ENCODE measurements at places on chromosomes 7 and 10. TPM values are rescaled to one million over a fixed set of nuclear protein-coding genes. Genes with fewer than 3 reads are reported as not detected.
A peak's percentile ranks its signal among the peaks of the same experiment; 100 is the strongest.

The PPP1R3C gene
- total RNA-seq: 0.17 TPM

The C10orf143 gene
- 0.29 TPM for total RNA-seq

The FAM25A gene
- 11.4 TPM for total RNA-seq

The PLXNA4 gene
- 1.2 TPM for total RNA-seq

The CREB3L2 gene
- total RNA-seq: 9.3 TPM

The DPP6 gene
- not detected for total RNA-seq

The VGF gene
- 2.5 TPM for total RNA-seq

The AASS gene
- 1.3 TPM for total RNA-seq

The STEAP1B gene
- 0.47 TPM for total RNA-seq

The SOSTDC1 gene
- total RNA-seq: 0.22 TPM

The ESYT2 gene
- 78.0 TPM for total RNA-seq

The NPFFR1 gene
- not detected for total RNA-seq

The RPEL1 gene
- total RNA-seq: not detected

- peak; percentile 72 for DNase-seq
- no peaks in the 10 kb centered on the region for H3K27me3 ChIP-seq
- peaks cover 16% of the 10 kb centered on the region for H3K4me1 ChIP-seq
These were observed 22.4 kb downstream of the ADGRA1 start for GRCh38 chr10:133110133-133110532.

GRCh38 chr10:77325233-77325537 is 312.4 kb downstream of the KCNMA1 start:
- H3K36me3 ChIP-seq: 0 out of 2 replicates have a peak, but pooled peaks cover 2% of the 10 kb centered on the region
- DNase-seq: peak; percentile 66
- 0 out of 2 replicates have a peak, but pooled peaks cover 6% of the 10 kb centered on the region for H3K4me1 ChIP-seq
- no peak overlapping the region for H3K4me3 ChIP-seq
- H3K27me3 ChIP-seq: no peaks in the 10 kb centered on the region

GRCh38 chr7:81623251-81623855 is 146.5 kb downstream of the HGF start:
- no peaks in the 10 kb centered on the region for H3K36me3 ChIP-seq
- no peak for DNase-seq
- H3K27me3 ChIP-seq: no peaks in the 10 kb centered on the region
- H3K27ac ChIP-seq: no peak overlapping the region

DNA sequence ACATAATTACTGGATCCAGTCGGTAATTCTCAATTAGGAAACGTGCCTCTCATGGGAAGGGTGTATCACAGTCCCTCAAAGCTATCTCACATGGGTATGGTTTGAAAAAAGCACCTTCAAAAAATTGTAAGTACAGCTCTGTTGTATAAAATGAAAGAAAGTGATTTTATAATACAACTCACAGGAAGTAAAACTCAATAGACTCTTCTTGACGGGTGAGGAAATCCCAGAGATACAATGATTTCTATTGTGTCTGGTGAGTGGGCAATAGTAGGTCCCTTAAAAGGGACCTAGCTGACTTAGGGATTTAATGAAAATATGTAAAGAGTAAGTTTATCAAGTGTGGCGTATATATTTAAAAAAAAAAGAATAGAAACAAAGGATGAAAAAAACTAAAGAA is 27.0 kb downstream of the TASOR2 start:
- no peak overlapping the region for H3K27ac ChIP-seq
- H3K4me3 ChIP-seq: no peak overlapping the region
- H3K27me3 ChIP-seq: no peaks in the 10 kb centered on the region
- H3K36me3 ChIP-seq: no peaks in the 10 kb centered on the region
- H3K4me1 ChIP-seq: no peaks in the 10 kb centered on the region
- no peak for DNase-seq

- H3K27ac ChIP-seq: peak overlapping the region; percentile 60
- peak overlapping the region; percentile 81 for H3K4me3 ChIP-seq
- no peaks in the 10 kb centered on the region for H3K36me3 ChIP-seq
- no peaks in the 10 kb centered on the region for H3K27me3 ChIP-seq
- 0 out of 2 replicates have a peak, but pooled peaks cover 7% of the 10 kb centered on the region for H3K4me1 ChIP-seq
These were observed 733 bp downstream of the HIBADH start for GRCh38 chr7:27661811-27662489.

GRCh38 chr7:30285067-30285535 is 704 bp downstream of the ZNRF2 start:
- no peaks in the 10 kb centered on the region for H3K27me3 ChIP-seq
- H3K27ac ChIP-seq: peak overlapping the region; percentile 64

DNA sequence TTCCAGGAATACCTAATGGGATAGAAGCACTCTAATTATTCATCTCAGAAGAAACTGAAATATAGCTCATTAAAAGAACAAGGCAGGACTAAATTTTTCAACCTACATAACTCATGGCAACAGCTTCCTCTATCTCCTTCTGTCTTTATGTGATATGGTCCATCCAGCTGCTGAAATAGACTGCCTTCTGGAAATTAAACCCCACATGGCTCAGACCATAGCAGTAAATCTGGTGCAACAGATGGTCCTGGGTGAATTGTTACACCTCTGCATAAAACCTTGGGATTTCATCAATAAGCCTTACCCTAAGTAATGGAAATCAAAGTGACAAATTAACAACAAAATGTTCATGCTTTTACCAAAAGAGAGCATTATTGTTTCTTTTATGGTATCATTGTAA is 205.6 kb upstream of the CSTF2T start:
- no peaks in the 10 kb centered on the region for H3K27me3 ChIP-seq
- H3K4me1 ChIP-seq: no peaks in the 10 kb centered on the region
- H3K36me3 ChIP-seq: no peaks in the 10 kb centered on the region
- H3K27ac ChIP-seq: no peak overlapping the region
- H3K4me3 ChIP-seq: no peak overlapping the region
- no peak for DNase-seq

GRCh38 chr10:12041766-12042408 is 722 bp downstream of the UPF2 start:
- peak; percentile 11 for DNase-seq
- H3K4me3 ChIP-seq: peak overlapping the region; percentile 83
- H3K27me3 ChIP-seq: no peaks in the 10 kb centered on the region
- H3K36me3 ChIP-seq: no peaks in the 10 kb centered on the region

- H3K4me3 ChIP-seq: no peak overlapping the region
- no peak for DNase-seq
- H3K27ac ChIP-seq: no peak overlapping the region
- no peaks in the 10 kb centered on the region for H3K4me1 ChIP-seq
These were observed 13.3 kb downstream of the RBM17 start for GRCh38 chr10:6102128-6102527.

DNA sequence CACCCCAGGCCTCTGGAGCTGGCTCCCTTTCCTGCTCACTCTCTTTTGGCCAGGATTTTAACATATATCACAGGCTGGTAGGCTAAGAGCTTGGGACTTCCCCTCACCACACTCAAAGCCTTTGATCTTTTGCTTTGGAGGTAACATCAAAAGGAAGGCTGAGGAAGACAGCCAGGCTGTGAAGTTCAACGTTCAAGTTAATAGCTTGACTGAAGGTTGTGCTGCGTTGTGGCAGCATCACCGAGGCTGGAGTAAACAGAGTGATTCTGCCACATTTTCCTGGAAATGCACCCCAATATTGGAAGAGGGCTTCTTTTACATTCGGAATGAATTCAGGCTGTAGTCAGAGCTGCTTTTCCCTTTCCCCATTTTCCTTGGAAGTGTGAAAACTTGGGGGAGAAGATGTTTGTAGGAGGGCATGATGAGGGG is 57.3 kb downstream of the TCF7L2 start:
- DNase-seq: no peak
- H3K36me3 ChIP-seq: peaks cover 4% of the 10 kb centered on the region
- no peaks in the 10 kb centered on the region for H3K4me1 ChIP-seq
- no peaks in the 10 kb centered on the region for H3K27me3 ChIP-seq
- H3K27ac ChIP-seq: no peak overlapping the region

DNA sequence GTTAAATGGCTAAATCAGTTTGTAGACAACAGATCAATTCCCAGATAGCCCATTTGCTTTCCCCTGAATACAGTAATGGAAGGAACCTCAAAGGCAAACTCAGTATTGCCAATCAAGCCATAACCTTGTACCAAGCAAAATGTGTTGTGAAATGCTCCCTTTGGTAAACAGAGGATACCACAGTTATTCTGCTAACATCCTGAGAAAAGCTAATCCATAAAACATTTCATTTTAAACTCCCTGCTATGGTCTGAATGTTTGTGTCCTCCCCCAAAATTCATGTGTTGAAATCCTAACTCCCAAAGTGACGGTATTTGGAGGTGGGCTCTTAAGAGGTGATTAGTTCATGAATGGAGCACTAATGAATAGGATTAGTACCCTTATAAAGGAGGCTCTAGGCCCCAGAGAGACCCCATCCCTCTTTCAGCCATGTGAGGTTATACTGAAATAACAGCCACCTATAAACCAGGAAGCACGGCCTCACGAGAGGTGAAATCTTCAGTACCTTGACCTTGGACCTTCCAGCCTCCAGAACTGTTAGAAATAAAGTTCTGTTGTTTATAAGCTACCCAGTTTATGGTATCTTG is 89.3 kb upstream of the RNF148 start:
- DNase-seq: no peak

DNA sequence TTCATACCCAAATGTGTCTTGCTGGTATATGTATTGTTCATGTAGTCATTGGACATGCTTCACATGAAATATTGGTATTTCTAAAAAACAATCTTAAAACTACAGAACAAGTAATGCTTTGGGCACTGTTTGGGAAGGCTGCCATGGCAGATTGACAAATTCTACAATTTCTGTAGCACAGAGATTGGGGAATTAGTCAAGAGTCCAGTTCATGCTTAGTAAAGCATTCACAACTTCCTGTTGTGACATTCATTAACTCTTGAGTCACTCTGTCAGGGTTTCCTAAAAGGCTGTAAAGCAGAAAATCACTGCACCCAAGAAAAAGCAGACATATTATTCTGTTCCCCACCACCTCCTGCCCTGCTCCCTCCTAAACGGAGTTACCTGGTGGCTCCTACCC is 398.9 kb downstream of the PHTF2 start:
- no peak overlapping the region for H3K27ac ChIP-seq
- no peak for DNase-seq
- H3K27me3 ChIP-seq: peaks cover 43% of the 10 kb centered on the region
- H3K4me1 ChIP-seq: no peaks in the 10 kb centered on the region

DNA sequence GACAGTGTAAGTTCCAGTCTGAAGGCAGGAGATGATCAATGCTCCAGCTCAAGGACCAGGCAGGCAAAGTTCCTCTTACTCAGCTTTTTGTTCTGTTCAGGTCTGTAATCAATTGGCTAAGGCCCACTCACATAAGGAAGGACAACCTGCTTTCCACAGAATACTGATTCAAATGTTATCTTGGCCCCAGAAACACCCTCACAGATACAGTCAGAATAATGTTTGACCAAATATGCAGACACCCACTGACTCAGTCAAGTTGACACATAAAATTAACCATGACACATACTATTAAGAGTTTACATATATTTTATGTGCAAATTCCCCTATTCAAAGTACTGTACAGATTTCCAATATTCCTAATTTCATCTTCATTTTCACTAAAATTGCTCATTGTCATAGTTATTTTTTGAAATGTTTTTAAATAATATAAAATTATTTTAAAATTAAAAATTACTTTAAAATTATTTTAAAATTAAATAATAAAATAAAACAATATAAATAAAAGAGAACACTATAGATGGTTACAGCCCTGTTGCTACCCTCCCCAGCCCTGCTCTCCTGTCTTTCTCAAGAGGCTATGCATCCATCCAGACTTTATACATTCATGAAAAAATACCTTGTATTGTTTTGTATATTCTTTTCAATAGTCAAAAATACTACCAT is 59.4 kb downstream of the RAB11FIP2 start:
- H3K27ac ChIP-seq: peak overlapping the region; percentile 12
- H3K4me3 ChIP-seq: no peak overlapping the region
- H3K36me3 ChIP-seq: no peaks in the 10 kb centered on the region
- peak; percentile 29 for DNase-seq

- DNase-seq: no peak
- no peak overlapping the region for H3K27ac ChIP-seq
- H3K4me1 ChIP-seq: peaks cover 16% of the 10 kb centered on the region
- H3K4me3 ChIP-seq: no peak overlapping the region
- H3K27me3 ChIP-seq: no peaks in the 10 kb centered on the region
These were observed 11.4 kb downstream of the SCIN start for GRCh38 chr7:12581897-12582296.

DNA sequence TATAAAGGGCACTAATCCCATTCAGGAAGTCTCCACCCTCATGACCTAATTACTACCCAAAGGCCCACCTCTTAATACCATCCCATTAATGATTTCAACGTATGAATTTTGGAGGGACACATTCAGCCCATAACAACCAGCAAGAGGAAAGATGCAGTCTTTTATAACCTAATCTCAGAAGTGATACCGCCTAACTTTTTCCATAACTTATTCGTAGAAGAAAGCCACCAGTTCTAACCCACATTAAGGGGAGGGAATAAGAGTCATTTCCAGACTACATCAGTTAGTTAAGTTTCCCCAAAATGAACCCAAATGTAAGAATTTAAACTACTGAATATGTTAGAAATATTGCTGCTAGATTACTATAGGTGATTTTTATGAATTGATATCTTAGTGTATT is 32.1 kb upstream of the LHFPL3 start:
- H3K27me3 ChIP-seq: peaks cover 51% of the 10 kb centered on the region
- DNase-seq: no peak
- no peaks in the 10 kb centered on the region for H3K36me3 ChIP-seq
- no peaks in the 10 kb centered on the region for H3K4me1 ChIP-seq

DNA sequence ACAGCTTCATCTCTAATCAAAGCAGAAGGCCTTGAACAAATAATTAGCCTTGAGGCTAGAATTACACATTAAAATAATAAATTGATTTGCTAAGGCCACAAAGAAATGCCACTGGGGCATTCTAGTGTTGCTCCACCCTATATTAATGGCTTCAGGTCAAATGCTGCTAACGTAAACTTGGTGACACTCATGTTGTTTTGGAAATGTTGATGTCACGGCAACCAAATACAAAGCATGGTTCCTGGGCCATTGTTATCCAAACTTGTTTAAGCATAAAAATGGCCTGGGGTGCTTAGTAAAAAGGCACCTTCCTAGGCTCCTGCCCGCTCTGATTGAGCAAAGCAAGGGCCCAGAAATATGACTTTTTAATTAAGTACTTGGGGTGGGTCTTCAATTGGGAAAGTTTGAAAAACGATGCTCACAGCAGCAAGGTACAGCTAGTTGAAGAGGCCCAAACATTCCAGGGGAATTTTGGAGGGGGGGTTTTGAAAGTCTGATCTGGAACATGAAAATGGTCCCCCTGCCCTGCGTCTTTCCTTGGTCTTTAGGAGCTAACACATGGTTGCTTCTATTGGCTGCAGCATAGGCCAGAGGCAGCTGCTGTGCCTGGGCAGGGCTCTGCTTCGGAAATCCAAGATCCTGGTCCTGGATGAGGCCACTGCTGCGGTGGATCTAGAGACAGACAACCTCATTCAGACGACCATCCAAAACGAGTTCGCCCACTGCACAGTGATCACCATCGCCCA is 67.8 kb downstream of the ABCC2 start:
- no peaks in the 10 kb centered on the region for H3K36me3 ChIP-seq
- no peak for DNase-seq
- H3K4me3 ChIP-seq: no peak overlapping the region
- no peak overlapping the region for H3K27ac ChIP-seq
- H3K27me3 ChIP-seq: no peaks in the 10 kb centered on the region
- H3K4me1 ChIP-seq: peaks cover 3% of the 10 kb centered on the region

Measured in PC-3 (cell line).